ENCODE measurements at places on chromosomes 13 and 19.

DNA sequence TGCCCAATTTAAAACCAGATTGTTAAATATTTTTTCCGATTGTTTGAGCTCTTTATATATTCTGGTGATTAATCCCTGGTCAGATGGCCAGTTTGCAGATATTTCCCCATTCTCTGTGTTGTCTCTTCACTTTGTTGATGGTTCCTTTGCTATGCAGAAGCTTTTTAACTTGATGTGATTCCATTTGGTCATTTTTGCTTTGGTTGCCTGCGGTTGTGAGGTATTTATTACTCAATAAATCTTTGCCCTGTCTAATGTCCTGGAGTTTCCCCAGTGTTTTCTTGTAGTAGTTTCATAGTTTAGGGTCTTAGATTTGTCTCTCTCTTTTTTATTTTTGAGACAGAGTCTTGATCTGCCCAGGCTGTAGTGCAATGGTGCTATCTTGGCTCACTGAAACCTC lies 23.8 kb upstream of the LMO7 start:
- no peaks in the 10 kb centered on the region for H3K4me1 ChIP-seq
- peaks cover 6% of the 10 kb centered on the region for H3K36me3 ChIP-seq
- no peak for DNase-seq
- no peak overlapping the region for H3K4me3 ChIP-seq
- H3K27me3 ChIP-seq = no peaks in the 10 kb centered on the region

DNA sequence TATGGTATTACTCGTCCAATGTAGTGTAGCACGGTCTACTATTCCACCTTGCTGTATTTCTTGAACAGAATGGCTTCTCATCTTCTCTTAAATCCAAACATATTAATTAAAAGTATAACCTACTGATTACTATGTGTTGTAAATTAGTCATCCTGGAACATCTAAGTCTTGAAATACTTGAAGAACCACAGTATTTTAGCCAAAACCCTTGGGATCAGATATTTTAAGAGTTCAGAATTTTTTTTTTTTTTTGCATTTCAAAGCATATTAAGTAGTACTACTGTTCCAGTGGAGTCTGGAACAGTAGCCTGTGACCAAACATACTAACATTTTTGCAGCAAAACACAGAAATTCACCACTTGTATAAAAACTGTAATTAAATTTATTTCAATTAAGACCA lies 30.1 kb downstream of the ZC3H13 start:
- H3K4me3 ChIP-seq = no peak overlapping the region
- no peaks in the 10 kb centered on the region for H3K4me1 ChIP-seq
- H3K36me3 ChIP-seq = peaks cover 3% of the 10 kb centered on the region
- no peak for DNase-seq
- no peak overlapping the region for H3K27ac ChIP-seq

DNA sequence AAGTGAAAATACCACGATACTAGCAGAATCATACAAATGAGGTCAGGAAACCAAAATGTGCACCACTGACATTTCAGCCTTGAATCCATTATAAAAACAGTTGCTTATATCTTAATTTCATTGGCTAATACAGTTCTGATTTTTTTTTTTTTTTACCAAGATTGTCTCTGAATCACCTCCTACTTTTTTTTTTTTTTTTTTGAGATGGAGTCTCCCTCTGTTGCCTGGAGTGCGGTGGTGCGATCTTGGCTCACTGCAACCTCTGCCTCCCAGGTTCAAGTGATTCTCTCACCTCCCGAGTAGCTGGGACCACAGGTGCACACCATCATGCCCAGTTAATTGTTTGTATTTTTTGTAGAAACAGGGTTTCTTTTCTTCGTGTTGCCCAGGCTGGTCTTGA lies 270.2 kb downstream of the LMO7 start:
- DNase-seq = no peak
- H3K4me1 ChIP-seq = no peaks in the 10 kb centered on the region
- H3K4me3 ChIP-seq = no peak overlapping the region
- no peaks in the 10 kb centered on the region for H3K27me3 ChIP-seq
- no peaks in the 10 kb centered on the region for H3K36me3 ChIP-seq
- H3K27ac ChIP-seq = no peak overlapping the region

GRCh38 chr19:11737964-11738745 lies 591 bp downstream of the ZNF823 start:
- H3K27ac ChIP-seq = peak overlapping the region; percentile 94
- no peak for DNase-seq
- H3K27me3 ChIP-seq = no peaks in the 10 kb centered on the region
- peak overlapping the region; percentile 99 for H3K4me3 ChIP-seq
- H3K36me3 ChIP-seq = peaks cover 9% of the 10 kb centered on the region
- peaks cover 24% of the 10 kb centered on the region for H3K4me1 ChIP-seq

GRCh38 chr13:114107686-114108081 lies 24.7 kb downstream of the RASA3 start:
- no peak overlapping the region for H3K4me3 ChIP-seq
- peaks cover 41% of the 10 kb centered on the region for H3K4me1 ChIP-seq
- H3K27me3 ChIP-seq = no peaks in the 10 kb centered on the region
- H3K36me3 ChIP-seq = no peaks in the 10 kb centered on the region

GRCh38 chr13:52868190-52868589 lies 19.8 kb upstream of the PCDH8 start:
- H3K4me1 ChIP-seq = peaks cover 13% of the 10 kb centered on the region
- peaks cover 11% of the 10 kb centered on the region for H3K27me3 ChIP-seq
- H3K27ac ChIP-seq = no peak overlapping the region

DNA sequence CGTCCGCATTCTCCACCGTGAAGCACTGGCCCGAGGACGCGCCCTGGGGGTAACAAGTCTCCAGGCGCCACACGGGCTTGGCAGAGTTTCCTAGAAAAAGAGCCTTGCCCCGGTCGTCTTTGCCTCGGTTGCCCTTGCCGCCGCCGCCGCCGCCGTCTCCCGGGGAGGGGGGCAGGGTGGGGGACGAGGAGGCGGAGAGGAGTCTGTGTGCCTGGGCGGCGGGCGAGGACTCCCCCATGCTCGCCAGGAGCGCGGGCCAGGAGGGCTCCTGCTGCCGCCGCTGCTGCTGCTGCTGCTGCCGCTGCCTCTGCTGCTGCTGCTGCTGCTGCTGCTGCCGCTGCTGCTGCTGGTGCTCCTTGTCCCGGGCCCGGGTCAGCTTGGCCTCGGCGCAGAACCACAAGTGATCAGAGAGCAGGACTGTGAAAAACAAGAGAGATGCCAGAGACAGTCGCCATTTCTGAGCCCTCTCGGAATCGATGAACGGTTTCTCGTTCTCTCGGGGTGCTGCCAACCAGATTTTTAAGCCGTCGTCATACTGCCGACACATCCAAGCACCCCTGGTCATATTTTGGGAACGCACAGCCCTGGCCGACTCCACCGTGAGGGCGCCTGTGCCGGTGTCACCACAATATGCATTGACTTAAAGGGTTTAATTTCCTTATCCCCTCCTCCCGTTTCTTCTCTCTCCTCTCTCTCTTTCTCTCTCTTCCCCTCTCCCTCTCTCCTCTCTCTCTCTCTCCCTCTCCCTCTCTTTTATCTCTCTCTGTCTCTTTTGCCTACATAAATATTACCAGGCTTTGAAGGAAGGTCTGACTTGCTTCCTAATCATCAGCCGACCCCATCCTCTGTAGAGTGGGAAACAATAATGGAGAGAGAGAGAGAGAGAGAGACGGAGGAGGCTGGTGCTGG lies 349.1 kb downstream of the LIG4 start:
- H3K4me3 ChIP-seq = peak overlapping the region; percentile 72
- H3K27ac ChIP-seq = no peak overlapping the region
- no peaks in the 10 kb centered on the region for H3K36me3 ChIP-seq
- DNase-seq = peak; percentile 36

DNA sequence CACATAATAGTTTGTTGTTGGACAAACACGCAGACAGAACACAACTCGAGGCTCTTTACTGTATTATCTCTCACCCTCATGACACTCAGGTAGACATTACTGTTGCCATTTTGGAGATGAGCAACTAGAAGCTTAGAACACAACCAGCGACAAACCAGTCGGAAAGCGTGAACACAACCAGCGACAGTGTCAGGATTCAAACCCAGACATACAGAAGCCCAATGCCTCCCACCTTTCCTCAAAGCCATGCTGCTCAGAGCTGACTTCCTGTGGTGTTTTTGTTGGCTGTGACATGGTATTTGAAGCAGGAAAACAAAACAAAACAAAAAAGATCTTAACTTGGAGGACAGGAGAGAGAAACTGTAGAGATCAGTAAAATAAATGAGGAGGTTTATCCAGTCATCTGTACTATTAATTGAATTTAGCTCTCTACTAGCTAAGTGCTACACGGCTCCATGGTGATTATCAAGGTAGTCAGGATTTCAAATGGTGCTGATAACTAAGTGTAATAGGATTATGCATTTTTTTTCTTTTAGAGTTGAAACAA lies 92.1 kb downstream of the STARD13 start:
- H3K4me3 ChIP-seq = no peak overlapping the region
- H3K27ac ChIP-seq = no peak overlapping the region
- DNase-seq = no peak
- peaks cover 43% of the 10 kb centered on the region for H3K4me1 ChIP-seq
- no peaks in the 10 kb centered on the region for H3K36me3 ChIP-seq
- no peaks in the 10 kb centered on the region for H3K27me3 ChIP-seq

GRCh38 chr19:6958791-6959190 lies 62.4 kb downstream of the MBD3L2B start:
- H3K4me1 ChIP-seq = no peaks in the 10 kb centered on the region

GRCh38 chr13:37029617-37030016 lies 29.0 kb downstream of the EXOSC8 start:
- H3K27ac ChIP-seq = no peak overlapping the region
- H3K27me3 ChIP-seq = no peaks in the 10 kb centered on the region
- no peak overlapping the region for H3K4me3 ChIP-seq
- no peak for DNase-seq

DNA sequence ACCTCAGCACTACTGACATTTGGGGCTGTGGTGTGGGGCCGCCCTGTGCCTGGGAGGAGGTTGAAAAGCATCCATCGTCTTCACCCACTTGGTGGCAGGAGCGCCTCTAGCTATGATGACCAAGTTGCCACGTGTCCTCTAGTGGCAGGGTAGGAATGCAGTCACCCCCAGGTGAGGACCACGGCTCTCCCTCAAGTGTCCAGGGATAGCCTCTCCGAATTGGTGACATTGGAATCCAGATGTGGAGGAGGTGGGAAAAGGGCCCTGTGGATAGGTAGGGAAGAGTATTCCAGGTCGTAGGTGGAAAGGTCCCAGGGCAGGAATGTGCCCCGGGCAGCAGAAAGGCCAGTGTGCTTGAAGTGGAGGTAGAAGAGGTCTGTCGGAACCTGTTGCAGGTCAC lies 37.6 kb downstream of the ARHGEF18 start:
- H3K27me3 ChIP-seq = no peaks in the 10 kb centered on the region
- H3K4me1 ChIP-seq = no peaks in the 10 kb centered on the region
- H3K4me3 ChIP-seq = no peak overlapping the region
- DNase-seq = no peak

GRCh38 chr13:95784161-95784899 lies 107.4 kb downstream of the DNAJC3 start:
- no peak for DNase-seq
- H3K4me1 ChIP-seq = no peaks in the 10 kb centered on the region
- no peak overlapping the region for H3K4me3 ChIP-seq

GRCh38 chr13:97417698-97418097 lies 16.3 kb upstream of the RAP2A start:
- H3K27ac ChIP-seq = no peak overlapping the region
- H3K4me1 ChIP-seq = peaks cover 9% of the 10 kb centered on the region
- H3K27me3 ChIP-seq = no peaks in the 10 kb centered on the region
- no peak for DNase-seq
- no peaks in the 10 kb centered on the region for H3K36me3 ChIP-seq
- H3K4me3 ChIP-seq = no peak overlapping the region

- H3K36me3 ChIP-seq = peaks cover 2% of the 10 kb centered on the region
- H3K27ac ChIP-seq = peak overlapping the region; percentile 78
- peaks cover 2% of the 10 kb centered on the region for H3K27me3 ChIP-seq
- H3K4me3 ChIP-seq = no peak overlapping the region
- no peak for DNase-seq
These were observed 64.8 kb downstream of the MLLT1 start for GRCh38 chr19:6214881-6215541.

DNA sequence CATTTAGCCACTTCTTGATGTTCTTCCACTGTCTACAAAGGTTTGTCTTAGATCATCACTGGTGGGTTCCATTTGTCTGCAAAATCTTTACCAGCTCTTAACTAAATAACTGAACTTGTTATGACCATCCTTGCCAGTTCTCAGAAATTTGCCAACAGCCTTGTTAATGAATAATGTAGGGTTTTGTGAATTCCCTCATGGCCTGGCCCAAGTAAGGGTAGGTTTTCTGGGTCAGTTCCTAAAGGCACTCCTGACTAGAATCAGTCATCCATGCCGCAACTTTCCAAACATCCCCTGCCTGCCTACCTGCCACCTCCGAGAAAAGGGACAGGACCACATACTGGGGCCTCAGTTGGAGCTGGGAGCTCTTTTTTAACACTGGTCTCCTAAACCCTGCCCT lies 4.0 kb downstream of the COL4A1 start:
- H3K27me3 ChIP-seq = peaks cover 2% of the 10 kb centered on the region
- H3K4me3 ChIP-seq = peak overlapping the region; percentile 5
- H3K4me1 ChIP-seq = peaks cover 27% of the 10 kb centered on the region

DNA sequence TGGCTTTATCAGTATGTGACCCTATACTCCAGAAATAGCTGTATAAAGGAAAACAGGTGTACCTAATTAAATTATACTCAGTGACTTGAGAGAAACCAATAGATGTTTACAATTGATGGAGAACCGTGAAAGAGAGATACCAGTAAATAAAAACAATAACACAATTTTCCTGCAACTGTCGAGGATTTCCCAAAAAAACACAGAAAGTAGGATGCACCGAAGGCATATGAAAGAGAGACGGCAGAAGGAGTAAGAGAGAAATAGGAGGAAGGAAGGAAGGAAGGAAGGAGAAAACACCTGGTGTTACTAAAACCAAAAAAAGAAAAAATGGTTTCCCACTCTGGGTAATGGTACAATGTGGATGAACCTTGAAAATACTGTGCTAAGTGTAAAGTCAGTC lies 6.8 kb upstream of the ZNF229 start:
- peaks cover 2% of the 10 kb centered on the region for H3K27me3 ChIP-seq
- H3K36me3 ChIP-seq = peaks cover 21% of the 10 kb centered on the region
- H3K4me3 ChIP-seq = no peak overlapping the region
- H3K27ac ChIP-seq = no peak overlapping the region
- no peaks in the 10 kb centered on the region for H3K4me1 ChIP-seq

GRCh38 chr19:13130886-13131490 lies 12.9 kb downstream of the NACC1 start:
- DNase-seq = no peak
- H3K36me3 ChIP-seq = no peaks in the 10 kb centered on the region
- no peaks in the 10 kb centered on the region for H3K27me3 ChIP-seq
- peaks cover 19% of the 10 kb centered on the region for H3K4me1 ChIP-seq
- H3K27ac ChIP-seq = no peak overlapping the region

GRCh38 chr19:35797663-35798062 lies 15.0 kb downstream of the PRODH2 start:
- no peaks in the 10 kb centered on the region for H3K36me3 ChIP-seq
- no peak for DNase-seq
- no peak overlapping the region for H3K4me3 ChIP-seq
- peaks cover 49% of the 10 kb centered on the region for H3K27me3 ChIP-seq
- no peaks in the 10 kb centered on the region for H3K4me1 ChIP-seq
